ENCODE measurements at places on chromosomes 1 and 21.

- no peak for DNase-seq
Observed at GRCh38 chr1:209038316-209038715, 545.2 kb upstream of the CAMK1G start.

GRCh38 chr1:230249695-230250480 is 176.2 kb downstream of the PGBD5 start:
- no peak for DNase-seq

GRCh38 chr1:46246548-46247435 is 771 bp upstream of the RAD54L start:
- peak; percentile 53 for DNase-seq

DNA sequence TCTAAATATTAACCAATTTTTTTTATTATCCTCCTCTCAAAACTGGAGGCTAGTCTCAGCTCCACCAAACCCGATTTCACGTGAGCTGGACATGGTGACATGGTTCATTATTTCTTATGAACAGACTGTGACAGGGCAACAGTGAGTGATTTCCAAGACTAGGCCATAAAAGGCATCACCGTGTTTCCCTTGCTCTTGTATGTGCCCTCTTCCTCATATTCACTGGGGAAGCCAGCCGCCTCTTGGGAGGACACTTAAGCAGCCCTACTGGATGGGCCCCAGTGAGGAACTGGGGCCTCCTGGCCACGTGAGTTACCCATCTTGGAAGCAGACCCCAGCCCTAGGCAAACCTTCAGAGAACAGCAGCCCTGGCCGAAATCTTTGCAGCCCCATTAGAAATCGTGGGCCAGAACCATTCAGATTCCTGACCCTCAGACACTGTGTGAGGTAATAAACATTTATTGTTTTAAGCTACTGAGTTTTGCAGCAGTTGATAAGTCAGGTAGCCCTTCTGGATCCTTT is 105.0 kb downstream of the GALNT2 start:
- no peak for DNase-seq

DNA sequence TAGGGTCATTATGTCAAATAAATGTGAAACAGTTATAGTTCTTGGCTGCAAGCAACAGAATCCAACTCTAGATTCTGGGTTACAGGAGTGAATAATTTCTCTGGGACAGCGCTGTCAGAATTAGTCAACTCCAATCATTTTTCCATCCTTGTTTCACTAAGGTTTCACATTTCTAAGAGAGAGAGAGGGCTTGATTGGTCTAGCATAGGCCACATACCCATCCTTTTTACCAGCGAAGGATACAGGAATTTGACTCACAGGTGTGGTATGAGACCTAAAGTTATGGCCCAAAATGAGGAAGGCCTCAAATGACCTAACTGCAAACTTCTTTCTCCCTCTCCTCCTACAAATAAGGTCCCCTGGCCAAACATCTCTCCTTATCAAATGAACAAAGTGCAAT is 25.5 kb upstream of the RGS8 start:
- DNase-seq, result no peak

All from brain microvascular endothelial cell (primary cell).